ENCODE measurements at places on chromosomes 12 and 14. TPM values are rescaled to one million over a fixed set of nuclear protein-coding genes. Genes with fewer than 3 reads are reported as not detected.

Gene C12orf60
- total RNA-seq: 0.89 TPM

Gene FOXM1
- total RNA-seq: 18.4 TPM

- H3K4me3 ChIP-seq: no peak overlapping the region
- H3K27me3 ChIP-seq: no peaks in the 10 kb centered on the region
- H3K4me1 ChIP-seq: peaks cover 21% of the 10 kb centered on the region
Measured at GRCh38 chr12:124519746-124520145, 47.7 kb downstream of the NCOR2 start.

DNA sequence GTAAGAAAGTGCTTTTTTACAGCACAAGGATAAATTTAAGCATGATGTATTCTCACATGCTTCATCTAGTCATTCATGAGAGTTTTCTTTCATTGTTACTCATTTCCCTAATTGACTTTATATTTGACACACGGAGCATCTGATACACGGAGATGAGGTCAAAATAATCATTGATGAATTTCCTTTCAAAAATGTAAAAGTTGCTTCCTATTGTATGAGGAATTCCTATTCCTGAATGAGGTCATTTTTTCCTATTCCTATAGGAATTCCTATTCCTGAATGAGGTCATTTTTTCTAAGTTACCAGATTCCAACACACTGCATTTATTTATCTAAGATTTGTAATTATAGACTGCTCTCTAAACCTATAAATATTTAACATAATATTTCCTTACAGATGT lies 316.7 kb upstream of the KITLG start:
- no peak overlapping the region for H3K27ac ChIP-seq
- no peak for DNase-seq
- H3K27me3 ChIP-seq: no peaks in the 10 kb centered on the region
- no peaks in the 10 kb centered on the region for H3K4me1 ChIP-seq
- no peak overlapping the region for H3K4me3 ChIP-seq

DNA sequence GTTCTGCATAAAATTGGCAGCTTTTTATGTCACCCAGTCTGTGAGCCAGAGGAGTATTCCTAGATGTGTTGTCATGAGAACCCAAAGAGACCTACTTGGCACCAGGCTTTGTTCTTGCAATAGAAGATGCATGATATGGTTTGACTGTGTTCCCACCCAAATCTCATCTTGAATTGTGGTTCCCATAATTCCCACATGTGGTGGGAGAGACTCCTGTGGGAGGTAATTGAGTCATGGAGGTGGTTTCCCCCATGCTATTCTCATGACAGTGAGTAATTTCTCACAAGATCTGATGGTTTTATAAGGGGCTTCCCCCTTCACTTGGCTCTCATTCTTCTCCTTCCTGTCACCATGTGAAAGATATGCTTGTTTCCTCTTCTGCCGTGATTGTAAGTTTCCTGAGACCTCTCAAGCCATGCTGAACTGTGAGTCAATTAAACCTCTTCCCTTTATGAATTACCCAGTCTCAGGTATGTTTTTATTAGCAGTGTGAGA lies 572.0 kb upstream of the ATP2B1 start:
- no peaks in the 10 kb centered on the region for H3K27me3 ChIP-seq
- no peaks in the 10 kb centered on the region for H3K4me1 ChIP-seq
- H3K4me3 ChIP-seq: no peak overlapping the region
- DNase-seq: no peak
- H3K27ac ChIP-seq: no peak overlapping the region

All from colonic mucosa (tissue), 4 donors.